Fibroblast of lung (primary cell): ENCODE measurements at places on chromosomes 13 and 19. TPM values are rescaled to one million over a fixed set of nuclear protein-coding genes. Genes with fewer than 3 reads are reported as not detected.

HAUS5 gene
- 3.9 and 4.0 TPM in 2 replicates for total RNA-seq

CCNE1 gene
- total RNA-seq: 3.9 and 4.8 TPM in 2 replicates

RGS9BP gene
- total RNA-seq: 0.51 and 0.66 TPM in 2 replicates

FPR3 gene
- under 0.01 TPM in 1 of 2 replicates, not detected in the other for total RNA-seq

USE1 gene
- total RNA-seq: 23.8 and 26.5 TPM in 2 replicates

KLK4 gene
- total RNA-seq: not detected in 2 replicates

ADGRE1 gene
- total RNA-seq: under 0.01 TPM in 1 of 2 replicates, not detected in the other

TUBA3C gene
- not detected in 2 replicates for total RNA-seq

TEX101 gene
- not detected in 2 replicates for total RNA-seq

SLC8A2 gene
- under 0.01 TPM in 1 of 2 replicates, not detected in the other for total RNA-seq

KLK15 gene
- not detected in 2 replicates for total RNA-seq

HTR2A gene
- total RNA-seq: 0.26 and 0.33 TPM in 2 replicates

CYP2A7 gene
- not detected in 2 replicates for total RNA-seq

ZNF700 gene
- total RNA-seq: 7.4 and 12.4 TPM in 2 replicates

C19orf81 gene
- not detected in 2 replicates for total RNA-seq

SH2D3A gene
- total RNA-seq: not detected in 2 replicates

GRIK5 gene
- total RNA-seq: 0.77 and 3.5 TPM in 2 replicates

ZNF528 gene
- 21.3 and 32.2 TPM in 2 replicates for total RNA-seq

ZNF525 gene
- 6.8 and 7.4 TPM in 2 replicates for total RNA-seq

CEACAM5 gene
- not detected in 2 replicates for total RNA-seq

FGF22 gene
- total RNA-seq: under 0.01 TPM in 1 of 2 replicates, not detected in the other

CBARP gene
- total RNA-seq: 1.5 TPM in 2 replicates

CYP2F1 gene
- total RNA-seq: not detected in 2 replicates

WTIP gene
- total RNA-seq: 38.5 and 49.0 TPM in 2 replicates

STOML3 gene
- not detected in 2 replicates for total RNA-seq

ZNF17 gene
- total RNA-seq: 12.3 and 15.2 TPM in 2 replicates

ZNF382 gene
- 13.4 and 16.0 TPM in 2 replicates for total RNA-seq

PSG4 gene
- 0.17 and 11.3 TPM in 2 replicates for total RNA-seq

ZNF729 gene
- not detected in 2 replicates for total RNA-seq

SIGLEC12 gene
- not detected in 2 replicates for total RNA-seq

TNNT1 gene
- 7.4 and 10.4 TPM in 2 replicates for total RNA-seq

CD33 gene
- total RNA-seq: not detected in 2 replicates

LACC1 gene
- total RNA-seq: 8.9 and 11.3 TPM in 2 replicates
